Activated naive CD4-positive, alpha-beta T cell treated with anti-CD3 and anti-CD28 coated beads, Interleukin-2, amount 50 U/mL, for 72 hours (primary cell): ENCODE measurements at places on chromosomes 1 and 21.

- DNase-seq, result peak; percentile 58
Observed at GRCh38 chr1:159924025-159924790, 1.1 kb downstream of the TAGLN2 start.

DNA sequence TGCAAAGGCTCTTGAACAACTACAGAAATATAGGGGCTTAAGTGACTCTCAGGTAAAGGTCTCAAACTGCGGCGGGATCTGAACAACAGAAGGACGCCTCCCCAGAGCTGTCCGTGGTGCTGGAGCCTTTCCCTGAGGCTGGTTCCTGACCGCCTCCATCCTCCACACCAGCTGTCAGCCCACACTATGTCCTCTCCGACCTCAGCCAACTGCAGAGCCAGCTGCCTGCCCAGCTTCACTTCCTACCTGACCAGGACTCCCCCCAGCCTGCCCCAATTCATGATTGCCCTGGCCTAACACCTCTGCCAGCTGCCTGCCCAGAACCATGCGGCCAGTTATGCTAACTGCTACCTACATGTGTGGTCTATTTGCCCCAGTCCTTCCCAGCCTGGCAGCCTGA lies 63.6 kb upstream of the ZC3H12A start:
- peak; percentile 16 for DNase-seq

GRCh38 chr1:106910798-106911197 lies 145.7 kb upstream of the PRMT6 start:
- DNase-seq, result no peak

GRCh38 chr1:99602404-99602969 lies 43.4 kb upstream of the PALMD start:
- DNase-seq, result no peak

- DNase-seq, result no peak
Observed at GRCh38 chr1:62068978-62069377, 125.7 kb upstream of the L1TD1 start.
